ENCODE measurements at places on chromosomes 5 and 9.

DNA sequence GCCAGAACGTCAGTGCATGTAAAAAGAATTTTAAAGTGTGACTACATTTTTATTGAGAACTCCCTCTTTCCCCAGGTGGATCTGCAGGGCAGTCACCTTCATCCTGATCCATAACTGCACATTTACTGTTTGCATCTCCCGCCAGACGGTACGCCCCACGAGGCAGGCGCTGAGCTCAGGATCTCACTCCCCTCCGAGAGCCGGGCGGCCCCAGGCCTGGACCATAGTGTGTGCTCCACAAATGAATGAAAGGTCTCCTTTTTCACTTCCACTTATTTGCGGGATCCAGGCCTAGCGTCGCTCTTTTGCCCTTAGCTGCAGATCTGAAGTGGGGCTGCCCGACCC is 378 bp downstream of the DROSHA start:
- DNase-seq, result no peak

DNA sequence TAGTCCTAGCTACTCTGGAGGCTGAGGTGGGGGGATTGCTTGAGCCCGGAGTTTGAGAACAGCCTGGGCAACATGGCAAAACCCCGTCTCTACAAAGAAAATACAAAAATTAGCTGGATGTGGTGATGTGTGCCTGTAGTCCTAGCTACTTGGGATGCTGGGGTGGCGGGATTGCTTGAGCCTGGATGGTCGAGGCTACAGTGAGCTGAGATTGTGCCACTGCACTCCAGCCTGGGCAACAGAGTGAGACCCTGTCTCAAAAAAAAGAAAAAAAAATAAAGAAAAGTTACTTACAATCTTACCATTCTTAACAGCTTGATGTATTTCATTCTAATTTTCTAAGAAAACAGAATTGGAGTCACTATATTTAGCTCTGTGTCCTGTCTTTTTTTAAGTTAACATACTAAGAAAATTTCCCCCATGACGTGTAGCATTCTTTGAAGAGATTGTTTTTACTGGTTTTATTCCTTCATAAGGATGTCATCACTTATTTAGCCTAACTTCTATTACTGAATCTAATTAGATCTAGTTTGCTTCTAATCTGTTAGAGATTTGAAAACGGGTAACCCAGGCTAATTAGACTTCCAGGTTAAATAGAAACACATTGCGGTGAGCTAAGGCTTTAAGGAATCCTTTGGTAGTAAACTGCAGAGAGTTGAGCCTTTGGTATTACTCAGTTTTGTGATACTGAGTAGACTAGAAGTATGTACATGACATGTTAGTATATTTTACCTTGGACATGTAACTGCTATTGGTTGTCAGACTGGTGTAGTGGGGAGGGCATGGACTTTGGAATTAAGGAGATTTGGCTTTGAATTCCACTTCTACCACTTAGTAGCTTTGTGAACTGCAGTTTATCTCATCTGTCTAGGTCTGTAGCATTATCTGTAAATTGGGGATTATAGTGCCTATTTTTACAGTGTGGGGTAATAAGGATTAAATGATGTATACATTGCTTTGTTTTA is 24.0 kb downstream of the HSPA4 start:
- no peak for DNase-seq

GRCh38 chr9:120443489-120443888 is 136.5 kb downstream of the CDK5RAP2 start:
- no peak for DNase-seq

- no peak for DNase-seq
Measured at GRCh38 chr9:2923766-2924379, 80.0 kb upstream of the PUM3 start.

GRCh38 chr9:35611230-35611797 is 6.3 kb downstream of the TESK1 start:
- DNase-seq, result no peak

DNA sequence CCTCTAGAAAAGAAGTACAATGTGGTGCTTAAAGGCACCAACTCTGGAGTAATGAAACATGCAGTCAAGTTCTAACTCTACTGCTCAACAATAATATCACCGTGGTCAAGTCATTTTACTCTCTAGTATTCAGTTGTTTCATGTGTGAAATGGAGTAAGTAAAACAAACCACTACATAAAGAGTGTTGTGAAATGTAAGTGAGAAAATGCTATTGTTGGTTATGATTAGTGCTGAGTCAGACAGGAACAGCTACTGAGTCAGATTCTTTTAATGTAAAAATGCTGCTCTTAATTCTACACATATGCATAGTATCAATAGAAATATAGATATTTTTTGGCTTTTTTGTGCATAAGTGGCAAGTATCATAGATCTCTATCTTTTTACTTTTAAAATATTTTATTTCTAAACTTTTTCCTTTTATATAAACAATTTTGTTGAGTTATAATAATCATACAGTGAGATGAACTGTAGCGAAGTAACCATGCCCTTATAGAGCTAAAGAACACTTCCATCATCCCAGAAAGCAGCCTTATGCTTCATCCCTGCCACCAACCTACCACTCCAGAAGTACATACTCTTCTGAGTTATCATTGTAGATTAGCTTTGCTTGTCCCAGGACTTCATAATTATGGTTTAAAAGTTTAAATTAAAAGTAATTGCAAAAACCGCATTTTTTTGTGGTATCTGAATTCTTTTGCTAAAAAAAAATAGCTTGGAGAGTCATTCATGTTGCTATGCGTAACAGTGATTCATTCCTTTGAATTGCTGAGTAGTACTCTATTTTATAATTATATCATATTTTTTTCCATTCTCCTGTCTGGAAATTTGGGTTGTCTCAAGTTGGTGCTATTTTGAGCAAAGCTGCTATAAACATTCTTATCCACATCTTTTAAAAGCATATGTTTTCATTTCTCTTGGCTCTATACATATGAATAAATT is 548.2 kb upstream of the CLINT1 start:
- no peak for DNase-seq

DNA sequence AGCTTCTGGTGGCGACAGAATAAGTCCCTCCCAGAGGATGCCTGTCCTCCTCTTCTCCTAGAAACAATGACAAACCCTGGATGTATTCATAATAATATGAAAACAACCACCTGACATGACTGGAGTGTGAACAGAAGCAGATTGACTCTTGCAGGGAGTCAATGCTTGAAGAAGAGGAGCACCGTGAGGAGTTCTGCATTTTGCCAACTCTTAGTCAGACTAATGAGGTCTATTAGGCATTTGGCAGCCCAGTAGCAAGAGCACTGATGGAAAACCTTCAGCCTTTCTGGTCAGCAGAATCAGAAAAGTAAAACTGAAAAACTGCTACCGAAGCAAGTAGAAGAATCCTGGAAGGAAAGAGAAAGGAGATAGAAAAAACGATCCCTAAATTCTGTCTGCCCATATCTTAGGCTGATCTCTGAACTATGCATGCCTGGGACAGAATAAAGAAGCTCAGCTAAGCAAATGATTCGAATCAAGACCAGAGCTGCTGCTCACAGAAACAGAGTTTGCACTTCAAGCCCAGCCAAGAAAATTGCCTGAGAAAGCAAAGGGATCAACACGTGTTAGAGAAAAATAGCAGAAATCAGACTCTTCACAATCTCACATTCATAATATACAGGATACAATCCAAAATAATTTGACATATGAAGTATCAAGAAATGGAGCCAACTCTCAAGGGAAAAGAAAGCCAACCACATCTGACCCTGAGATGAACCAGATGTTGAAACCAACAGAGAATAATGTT is 69.5 kb upstream of the OSMR start:
- DNase-seq, result no peak

GRCh38 chr9:19941874-19942273 is 153.0 kb upstream of the SLC24A2 start:
- no peak for DNase-seq

DNA sequence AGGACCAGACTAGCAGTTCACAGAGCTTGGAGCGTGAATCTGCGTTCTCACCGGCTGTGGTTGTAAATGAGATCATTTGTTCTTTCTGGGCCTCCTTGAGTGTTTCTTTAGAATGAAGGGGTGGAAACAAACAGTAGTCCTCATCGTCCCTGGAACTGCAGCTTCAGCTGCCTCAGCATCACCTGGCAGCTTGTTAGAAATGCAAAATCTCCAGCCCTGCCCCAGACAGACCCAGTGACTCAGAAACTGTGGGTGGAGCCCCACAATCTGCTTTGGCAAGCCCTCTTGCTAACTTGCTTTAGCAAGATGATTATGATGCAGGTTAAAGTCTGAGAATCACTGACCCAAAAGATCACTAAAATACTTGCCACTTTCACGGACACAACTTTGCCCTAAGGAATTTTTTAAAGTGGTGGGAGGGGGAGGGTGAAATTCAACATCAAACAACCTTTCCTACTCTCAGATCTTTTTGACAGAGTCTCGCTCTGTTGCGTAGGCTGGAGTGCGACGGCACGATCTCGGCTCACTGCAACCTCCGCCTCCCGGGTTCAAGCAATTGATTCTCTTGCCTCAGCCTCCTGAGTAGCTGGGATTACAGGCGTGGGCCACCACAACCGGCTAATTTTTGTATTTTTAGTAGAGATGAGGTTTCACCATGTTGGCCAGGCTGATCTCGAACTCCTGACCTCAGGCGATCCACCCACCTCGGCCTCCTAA is 86.0 kb downstream of the BRINP1 start:
- no peak for DNase-seq

DNA sequence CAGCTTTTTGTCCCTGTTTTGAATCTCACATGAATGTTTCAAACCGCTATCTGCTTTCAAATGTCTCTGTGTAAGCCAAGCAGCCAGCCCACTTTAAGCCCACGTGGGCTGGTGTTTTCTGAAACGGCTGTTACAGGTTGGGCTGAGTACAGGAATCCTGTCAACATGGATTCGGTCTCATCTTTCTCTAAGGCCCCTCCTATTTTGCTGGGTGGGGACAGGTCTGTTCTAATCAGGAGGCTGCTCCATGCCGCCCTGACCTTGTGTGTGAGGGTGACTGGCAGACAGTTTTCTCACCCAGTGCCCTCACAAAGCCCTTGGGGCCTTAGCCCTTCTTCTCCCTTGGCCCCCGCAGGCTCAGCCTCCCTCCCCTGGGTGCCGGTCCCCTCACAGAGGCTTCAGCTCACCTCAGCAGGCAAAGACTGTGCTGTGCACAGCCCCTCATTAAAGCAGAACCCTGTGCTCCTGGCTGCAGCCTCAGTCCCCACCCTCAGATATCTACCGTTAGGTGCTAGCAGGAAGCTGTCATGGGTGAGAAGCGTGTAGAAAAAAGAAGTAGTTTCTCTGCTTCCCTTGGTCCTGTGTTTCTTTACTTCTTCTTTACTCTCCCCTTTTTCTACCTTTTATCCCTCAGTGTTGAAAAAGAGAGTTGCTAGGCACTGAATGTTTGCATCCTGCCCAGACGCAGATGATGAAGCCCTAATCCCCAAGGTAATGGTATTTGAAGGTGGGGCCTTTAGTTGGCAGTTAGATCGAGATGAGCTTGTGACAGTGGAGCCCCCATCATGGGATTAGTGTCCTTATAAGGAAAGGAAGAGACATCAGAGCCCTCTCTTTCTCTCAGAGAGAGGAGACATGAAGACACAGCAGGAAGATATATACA is 205.7 kb downstream of the ADAMTS12 start:
- no peak for DNase-seq

- peak; percentile 19 for DNase-seq
Measured at GRCh38 chr9:79143211-79143610, 428.6 kb upstream of the TLE4 start.

DNA sequence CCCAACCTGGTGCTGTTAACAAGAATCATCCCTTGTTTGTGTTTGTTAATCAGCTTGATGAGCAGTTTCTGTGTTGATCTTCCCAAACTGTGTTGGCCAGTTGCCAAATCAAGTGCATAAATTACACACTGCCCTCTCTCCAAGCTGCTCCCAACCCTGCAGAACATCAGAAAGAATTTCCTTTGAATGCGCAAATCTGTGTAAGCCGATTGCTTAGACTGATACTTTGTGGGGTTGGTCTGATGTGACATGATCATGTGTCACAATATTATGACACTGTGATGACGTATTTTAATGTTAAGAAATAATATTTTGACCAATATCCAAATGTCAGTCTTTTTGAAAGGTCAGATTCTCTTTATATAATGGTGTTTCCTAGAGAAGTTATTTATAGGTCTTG is 766.4 kb upstream of the WWC1 start:
- no peak for DNase-seq

DNA sequence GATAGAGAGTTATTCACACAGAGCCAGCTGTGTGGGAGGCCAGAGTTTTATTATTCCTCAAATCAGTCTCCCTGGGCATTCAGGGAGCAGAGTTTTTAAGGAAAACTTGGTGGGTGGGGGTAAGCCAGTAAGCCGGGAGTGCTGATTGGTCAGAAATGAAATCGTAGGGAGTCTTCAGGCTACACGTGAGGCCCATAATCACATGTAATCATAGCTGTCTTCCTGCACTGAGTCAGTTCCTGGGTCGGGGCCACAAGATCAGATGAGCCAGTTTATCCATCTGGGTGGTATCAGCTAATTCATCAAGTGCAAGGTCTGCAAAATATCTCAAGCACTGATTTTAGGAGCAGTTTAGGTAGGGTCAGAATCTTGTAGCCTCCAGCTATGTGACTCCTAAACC is 10.8 kb upstream of the TTC39B start:
- DNase-seq, result no peak

DNA sequence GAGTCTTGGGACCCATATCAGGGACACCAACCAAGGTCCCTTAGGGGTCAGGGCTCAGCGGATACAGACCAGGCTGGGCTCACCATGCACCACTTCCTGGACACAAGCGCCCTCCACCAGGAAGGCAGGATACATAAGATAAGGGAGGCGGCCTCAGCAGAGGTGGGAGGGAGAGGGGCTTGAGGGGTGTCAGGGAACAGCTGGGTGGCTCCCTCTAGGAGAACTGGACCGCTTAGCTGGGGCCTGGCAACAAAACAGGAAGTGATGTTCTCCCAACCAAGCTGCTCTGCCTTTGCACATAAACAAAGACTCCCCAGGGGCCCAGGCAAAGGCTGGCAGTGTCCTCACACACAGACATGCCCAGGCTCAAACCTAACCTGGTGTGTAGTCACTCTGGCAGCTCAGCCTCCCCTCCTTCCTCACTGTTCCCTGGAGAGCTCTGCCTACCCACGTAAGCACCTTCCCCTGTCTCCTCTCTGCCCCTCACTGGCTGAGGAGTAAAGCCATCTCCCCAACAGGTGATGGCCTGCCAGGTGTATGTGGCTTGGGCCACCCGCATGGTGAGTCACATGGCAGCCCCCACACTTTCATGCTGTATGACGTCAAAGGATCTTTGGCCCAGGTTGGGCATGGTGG is 5.8 kb upstream of the BICD2 start:
- DNase-seq, result no peak

DNA sequence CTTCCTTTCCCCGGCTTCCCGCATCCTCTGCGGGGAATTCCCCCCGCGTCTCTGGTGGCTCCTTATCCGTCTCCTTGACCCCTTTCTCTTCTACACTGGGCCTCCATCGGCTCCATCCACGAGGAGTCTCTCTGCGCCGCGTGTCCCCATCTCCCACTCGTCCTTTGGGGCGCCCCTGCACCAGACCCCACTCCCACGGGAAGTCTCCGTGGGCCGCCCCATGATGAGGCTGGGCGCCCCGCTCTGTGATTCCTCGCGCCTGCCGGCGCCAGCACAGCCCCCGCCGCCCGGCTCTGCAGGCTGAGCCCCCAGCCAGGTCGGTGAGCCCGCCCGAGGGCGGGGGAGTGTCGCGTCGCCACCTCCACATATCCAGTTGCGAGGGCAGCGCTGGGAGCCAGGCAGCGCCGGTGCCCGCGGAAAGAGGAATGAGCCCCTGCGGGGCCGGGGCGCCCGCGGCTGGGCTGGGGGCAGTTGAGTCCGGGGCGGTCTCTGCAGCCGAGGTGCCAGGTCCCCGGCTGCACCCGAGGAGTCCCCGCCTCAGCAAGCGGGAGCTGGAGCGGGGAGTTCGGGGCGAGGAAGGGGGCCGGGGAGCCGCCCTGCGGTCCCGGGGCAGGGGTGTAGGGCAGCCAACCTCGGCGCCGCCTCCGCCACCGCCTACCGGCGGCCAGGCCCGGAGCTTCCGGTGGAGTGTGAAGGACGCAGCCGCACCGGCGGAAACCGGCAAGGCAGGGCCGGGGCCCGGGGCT is 2.1 kb upstream of the TRAF1 start:
- DNase-seq, result no peak
